NCI-H1092 (cell line): ENCODE measurements at places on chromosomes 7 and 10.

- DNase-seq: no peak
These were observed 29.8 kb downstream of the RSU1 start for GRCh38 chr10:16787361-16787791.

DNA sequence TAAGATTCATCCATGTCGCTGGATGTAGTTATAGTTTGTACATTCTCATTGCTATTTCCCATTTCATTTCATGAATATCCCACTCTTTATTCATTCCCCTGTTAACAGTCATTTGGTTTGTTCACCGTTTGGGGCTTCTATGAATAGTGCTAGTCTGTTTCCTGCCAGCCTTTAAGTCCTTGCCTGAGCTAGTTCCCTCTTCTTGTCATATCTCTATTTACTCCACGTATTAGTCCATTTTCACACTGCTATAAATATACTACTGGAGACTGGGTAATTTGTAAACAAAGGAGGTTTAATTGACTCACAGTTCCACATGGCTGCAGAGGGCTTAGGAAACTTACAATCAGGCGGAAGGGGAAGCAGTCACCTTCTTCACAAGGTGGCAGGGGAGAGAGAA, 56.2 kb downstream of the PLCE1 start:
- DNase-seq: no peak

GRCh38 chr7:15801551-15801950, 115.1 kb upstream of the MEOX2 start:
- DNase-seq: no peak

DNA sequence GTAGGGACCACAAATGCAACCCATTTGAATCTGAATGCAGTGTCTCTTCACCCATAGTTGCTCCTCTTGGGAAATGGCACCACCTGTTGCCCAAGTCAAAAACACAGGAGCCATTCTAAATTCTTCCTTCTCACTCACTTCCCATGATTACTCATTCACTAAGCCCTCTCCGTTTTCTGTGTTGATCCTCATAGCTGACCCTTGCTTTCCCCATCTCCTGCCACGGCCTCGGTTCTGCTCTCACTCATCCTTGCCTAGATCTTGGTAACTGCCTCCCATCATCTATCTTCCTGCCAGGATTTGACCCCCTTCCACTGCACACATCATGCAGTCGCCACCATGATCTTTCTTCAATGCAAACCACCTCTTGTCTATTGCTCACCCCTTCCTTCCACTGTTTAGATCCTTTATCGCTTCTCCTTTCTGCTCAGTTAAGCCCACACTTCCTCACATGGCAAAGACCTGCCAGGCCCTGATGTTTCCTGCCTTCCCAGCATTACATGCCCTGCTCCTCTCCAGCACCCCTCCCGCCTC, 19.0 kb upstream of the CPN1 start:
- DNase-seq: no peak

DNA sequence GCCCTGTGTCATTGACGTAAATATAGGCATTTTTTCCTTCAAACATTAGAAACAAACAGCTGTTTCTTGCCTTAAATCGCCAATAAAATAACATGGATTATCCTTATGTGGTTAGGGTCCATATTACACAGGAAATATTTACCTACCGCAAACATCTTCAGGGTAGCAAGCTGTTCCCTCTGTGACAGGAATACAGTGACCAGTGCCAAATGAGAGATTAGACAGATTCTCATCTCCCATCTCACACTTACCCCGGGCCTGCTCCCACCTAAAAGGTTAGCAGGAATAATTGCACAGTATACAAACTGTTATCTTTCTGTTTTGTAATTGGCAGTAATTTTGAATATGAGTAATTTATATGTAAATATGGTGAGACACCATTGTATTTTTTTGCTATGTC, 16.5 kb downstream of the MKI67 start:
- DNase-seq: no peak

DNA sequence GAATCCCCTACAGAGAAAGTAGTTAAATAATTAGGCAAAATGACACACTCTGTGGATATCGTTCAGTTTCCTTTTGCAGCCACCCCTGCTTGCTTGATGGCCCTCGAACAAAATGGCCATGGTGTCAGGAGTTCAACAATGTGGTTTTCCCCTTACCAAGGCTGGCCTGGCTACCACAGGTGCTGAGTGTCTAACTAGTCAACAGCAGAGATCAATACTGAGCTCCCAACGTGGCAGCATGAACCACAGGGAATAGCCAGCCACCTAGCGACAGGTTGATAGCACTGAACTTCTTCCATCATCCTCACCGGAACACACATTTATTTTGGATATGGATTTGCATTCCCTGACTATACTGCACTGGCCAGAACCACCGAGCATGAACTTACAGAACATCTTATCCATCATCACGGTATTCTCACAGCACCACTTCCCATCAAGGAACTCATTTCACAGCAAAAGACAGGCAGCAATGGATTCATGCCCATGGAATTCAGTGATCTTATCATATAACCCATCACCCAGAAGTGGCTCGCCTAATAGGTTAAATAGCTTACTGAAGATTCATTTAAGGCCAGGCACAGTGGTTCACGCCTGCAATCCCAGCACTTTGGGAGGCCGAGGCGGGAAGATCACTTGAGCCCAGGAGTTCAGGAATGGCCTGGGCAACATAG, 6.3 kb downstream of the C10orf67 start:
- DNase-seq: no peak
